HEK293T (cell line): ENCODE measurements at places on chromosomes 11 and 22.

DNA sequence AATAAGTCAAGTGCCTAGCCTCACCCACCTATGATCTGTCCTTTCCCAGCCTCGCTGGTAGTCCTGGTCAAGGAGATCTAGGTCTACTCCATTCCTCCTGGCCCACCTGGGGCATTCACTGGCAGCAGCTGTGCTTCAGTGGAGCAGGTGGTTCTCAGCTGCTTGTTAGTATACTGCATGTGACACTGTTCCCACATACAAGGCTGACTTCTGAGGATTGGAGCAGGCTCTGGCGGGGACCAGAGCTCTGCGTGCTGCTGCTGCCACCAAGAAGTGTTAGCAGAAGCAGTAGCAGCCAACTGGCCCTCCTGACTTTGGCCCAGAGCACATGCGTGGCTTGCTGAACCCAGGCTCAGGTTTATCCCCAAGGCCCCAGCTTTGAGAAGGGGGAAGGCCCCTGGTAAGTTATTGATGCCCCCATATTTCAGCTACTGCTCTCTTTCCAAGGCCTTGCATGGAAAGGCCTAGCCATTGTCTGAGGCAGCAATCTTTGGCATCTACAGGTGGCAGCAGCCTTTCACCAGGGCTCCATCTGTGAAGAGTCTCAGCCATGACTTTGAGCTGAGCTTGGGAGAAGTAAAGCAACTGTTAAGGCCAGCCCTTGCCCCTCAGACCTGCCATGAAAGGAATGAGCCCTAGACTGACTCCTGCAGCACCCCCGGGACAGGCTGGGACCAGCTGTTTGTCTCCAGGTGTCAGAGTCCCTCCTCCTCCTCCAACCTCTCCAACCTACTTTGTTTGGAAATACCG is 26.5 kb downstream of the ARHGAP1 start:
- DNase-seq: no peak

DNA sequence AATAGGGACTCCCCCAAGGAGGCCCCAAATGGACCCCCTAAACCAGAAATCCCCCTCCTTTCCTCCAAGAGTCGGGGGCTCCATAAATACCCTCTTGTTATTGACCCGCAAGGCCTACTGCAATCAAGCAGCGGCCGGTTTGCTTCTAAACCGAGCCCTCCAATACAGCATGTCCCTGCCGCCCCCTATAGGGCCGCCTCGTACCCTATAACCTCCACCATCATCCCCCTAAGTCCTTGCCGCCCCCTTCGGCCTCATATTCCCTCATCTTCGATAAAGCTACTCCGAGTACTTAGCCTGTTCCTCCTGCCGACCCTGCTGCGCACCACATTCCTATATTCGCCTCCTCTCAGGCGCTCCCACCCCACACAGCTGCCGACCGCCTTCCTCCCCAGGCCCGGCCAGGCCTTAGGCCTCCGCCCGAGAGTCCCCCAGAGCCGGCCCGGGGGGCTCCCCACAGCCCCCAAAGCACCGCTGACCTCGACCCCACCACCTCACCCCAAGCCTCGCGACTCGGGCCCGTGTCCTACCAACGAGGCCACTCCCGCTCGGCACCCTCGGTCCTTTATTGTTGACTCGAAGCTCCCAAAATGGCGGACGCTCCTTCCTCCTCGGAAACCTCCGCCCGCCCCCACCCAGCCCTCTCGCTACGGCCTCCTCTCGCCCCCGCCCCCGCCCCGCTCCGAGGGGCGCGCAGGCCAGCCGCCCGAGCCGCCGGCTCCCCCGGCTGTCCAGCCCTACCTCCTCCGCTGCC is 430 bp downstream of the DDX6 start:
- DNase-seq: peak; percentile 53

DNA sequence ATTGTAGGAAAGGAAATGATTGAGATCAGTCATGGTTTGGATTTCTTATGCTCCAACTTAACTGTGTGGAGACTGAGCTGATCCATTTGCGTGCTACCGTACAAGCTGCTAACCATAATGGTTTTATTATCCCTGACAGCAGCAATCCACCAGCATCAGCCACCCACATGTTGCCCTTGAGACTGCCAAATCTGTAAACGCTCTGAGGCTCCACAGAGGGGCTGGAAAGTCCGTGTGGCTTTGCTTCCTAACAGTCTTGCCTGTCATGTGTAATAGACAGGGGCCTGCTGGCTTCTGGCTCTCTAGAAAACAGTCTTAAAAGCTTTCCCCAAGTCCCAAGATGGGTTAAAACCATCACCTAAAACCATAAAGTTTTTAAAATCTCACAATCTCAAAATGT is 30.1 kb downstream of the ATG16L2 start:
- DNase-seq: no peak

- DNase-seq: no peak
Observed at GRCh38 chr11:118313242-118313641, 8.7 kb downstream of the CD3E start.

DNA sequence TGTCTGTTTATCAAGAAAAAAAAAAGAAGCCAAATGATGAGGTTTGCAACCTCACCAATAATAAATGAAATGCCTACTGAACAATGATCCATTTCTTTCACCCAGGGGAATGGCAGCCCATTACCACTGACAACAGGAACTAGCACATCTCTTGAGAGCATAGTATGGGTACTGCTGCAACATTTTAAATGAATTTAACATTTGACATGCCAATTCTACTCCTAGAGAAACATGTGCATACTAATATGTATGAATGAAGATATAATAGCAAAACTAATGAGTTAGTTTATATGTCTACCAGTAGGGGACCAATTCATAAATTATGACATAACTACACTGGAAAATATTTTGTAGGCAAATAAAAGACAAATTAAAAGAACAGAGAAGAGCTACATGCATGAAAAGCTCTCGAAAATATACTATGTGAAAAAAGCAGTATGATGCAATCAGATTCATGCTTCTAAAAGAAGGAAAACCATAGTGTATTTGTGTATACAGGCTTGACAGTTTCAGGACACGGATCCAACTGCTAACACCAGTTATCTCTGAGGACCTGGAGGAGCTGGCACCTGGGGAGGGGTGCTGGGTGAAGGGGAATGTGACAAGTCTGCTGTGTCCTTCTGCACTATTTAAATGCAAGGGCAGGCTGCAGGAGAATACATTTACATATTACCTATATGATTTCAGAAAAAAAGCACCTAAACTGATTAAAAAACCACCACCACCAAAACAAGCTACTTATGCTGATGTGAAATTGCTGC is 6.9 kb downstream of the SMCO4 start:
- no peak for DNase-seq
